ENCODE measurements at places on chromosomes 6 and 20.

DNA sequence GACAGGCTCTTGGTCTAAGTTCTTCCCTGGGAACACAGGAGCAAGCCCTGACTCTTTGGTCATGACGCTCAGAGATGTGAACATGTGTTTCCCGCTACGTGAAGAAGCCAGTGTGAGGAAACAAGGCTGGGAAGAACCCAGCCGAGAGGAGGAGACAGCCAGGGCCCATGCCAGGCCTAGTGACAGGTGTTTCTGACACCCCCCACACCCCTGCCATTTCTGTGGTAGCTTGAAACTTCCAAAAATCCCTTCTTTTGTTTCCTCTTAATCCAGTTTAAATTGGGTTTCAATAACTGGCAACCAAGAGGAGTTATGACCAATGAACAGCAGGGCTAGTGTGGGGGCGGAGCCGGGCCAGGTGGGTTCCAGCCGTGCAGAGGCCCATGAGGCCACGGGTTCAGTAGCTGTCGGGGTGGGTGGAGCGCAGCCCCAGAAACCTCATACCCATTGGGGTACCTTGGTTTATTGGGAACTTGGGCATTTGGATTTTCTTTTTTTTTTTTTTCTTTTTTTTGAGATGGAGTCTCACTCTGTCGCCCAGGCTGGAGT lies 33.5 kb downstream of the WRNIP1 start:
- no peak for DNase-seq

DNA sequence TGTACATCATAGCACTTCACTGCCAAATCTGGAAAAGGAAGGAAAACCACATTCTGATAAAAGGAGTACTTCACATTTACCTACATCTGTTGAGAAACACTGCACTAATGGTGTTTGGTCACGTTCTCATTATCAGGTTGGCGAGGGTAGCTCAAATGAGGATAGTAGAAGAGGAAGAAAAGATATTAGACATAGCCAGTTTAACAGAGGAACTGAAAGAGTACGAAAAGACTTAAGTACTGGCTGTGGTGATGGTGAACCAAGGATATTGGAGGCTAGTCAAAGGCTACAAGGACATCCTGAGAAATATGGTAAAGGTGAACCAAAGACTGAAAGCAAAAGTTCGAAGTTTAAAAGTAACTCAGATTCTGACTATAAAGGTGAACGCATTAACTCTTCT lies 32.0 kb upstream of the GJA10 start:
- DNase-seq, result no peak

GRCh38 chr6:33251395-33252012 lies 20.2 kb downstream of the VPS52 start:
- no peak for DNase-seq

- DNase-seq, result no peak
Observed at GRCh38 chr6:114281496-114281895, 61.3 kb downstream of the HS3ST5 start.

DNA sequence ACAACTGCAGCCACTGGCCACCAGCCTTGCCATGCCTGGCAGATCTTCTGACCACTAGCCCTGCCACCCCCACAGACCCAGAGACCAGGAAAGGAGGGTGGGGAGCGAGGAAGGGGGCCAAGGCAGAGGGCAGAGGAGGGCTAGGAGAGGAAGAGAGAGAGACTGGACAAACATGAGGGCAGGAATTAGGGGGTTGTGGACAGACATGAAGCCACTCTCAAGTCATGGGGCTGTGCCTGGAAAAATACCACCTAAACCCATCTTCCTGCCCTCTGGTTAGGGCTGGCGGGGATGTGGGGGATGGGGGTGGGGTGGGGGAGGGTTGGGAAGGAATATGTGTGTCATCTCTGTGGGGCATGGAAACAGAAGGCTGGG lies 1.4 kb upstream of the SLC29A1 start:
- DNase-seq, result no peak

DNA sequence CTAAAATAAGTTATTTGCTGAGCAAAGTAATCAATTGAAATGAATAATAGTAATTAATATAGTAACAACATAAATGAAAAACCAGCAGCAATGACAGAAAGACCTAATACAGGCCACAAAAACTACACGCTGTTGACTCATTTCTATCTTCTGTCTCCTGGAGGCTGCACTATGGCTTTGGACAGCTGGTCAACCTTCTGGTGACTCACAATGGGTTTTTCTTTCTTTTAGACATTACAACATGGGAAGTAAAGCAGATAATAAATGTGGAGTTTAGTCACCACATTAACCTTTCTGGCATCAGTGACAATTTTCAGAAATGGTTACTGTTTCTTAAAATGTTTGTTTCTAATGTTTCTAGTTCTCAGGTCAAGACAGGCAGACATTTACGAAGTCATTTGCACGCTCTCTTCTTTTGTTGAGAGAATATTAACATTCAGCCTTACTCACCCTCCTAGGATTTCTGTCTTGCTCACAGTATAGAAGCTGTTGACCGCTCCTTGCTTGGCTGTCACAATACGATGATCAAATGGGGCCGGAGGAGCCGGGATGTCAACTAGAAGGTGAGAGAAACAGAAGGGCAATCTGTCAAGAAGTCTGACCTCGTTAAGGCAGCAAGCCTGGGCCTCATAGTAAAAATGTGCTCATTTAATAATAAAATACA lies 62.2 kb downstream of the MYLK4 start:
- DNase-seq, result no peak

DNA sequence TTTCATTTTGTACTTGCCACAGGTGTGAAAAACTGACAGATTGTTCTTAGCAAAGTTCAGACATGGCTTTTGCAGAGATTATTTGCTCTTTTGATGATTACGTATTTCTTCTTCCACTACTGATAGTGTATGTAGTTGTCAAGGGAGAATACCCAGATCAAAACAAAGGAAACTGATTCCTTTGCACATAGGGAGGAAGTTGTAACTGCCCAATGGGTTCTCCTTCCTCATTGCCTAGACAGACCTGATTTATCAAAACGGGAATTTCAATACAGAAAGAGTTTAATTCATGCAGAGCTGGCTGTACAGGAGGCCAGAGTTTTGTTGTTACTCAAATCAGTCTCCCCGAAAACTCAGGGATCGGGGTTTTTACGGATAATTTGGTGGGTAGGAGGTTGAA lies 214.7 kb downstream of the BCAS1 start:
- DNase-seq, result no peak

DNA sequence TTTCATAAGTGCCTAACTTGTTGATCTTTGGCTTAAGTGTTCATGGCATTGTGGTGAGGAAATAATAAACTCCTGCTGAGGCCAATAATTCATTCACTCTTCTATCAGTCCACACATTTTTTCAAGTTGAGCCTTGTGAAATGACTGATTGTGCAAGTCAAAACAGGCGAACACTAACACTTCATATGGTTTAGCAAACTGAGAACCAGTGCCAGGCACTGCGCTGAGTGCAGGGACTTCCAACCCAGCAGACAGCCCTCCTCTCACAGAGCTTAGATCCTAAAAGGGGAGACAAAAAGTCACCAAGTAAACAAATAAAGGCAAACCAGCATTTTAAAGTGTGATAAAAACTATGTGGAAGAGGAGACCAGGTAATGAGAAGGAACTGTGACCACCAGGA lies 435.0 kb downstream of the PTPRT start:
- no peak for DNase-seq

DNA sequence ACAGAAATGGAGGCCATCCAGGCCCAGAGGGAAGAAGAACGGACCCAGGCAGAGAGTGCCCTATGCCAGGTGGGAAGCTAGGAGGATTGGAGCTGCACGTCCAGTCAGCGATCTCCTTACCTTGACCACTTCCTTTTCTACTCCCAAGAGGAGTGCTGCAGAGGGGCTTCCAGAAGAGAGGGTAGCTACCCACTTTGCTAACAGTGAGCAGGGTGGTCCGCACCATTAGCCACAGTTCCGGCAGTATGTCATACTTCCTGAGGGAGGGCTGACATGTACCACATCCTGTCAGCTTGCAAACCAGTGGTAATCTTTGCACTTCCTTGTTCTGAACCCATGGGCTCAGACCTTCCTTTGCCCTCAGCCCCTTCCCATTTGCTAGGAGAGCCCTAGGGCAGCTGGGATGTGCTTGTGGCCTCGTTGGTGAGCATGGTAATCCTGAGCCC lies 35.4 kb downstream of the CEP250 start:
- peak; percentile 63 for DNase-seq

- DNase-seq, result no peak
Observed at GRCh38 chr6:10838794-10839333, 525 bp upstream of the MAK start.

GRCh38 chr6:125421836-125422235 lies 120.1 kb upstream of the HDDC2 start:
- no peak for DNase-seq

DNA sequence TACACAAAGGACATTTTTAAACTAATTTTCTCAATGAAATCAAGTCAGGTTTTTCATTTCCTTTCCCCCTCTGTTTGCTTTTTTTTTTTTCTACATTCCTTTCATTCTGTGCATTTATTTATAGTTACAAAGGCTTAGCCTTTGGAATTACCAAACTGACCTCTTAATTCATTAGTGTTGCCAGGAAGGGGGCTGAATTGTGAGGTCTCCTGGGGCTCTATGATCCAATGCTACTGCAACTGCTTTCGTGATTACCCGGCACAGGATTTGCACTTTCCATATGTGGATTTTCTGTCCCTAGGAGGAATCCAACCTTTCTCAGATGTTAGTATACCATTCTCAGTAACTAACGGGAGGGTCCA lies 35.3 kb downstream of the NEDD9 start:
- DNase-seq, result no peak

DNA sequence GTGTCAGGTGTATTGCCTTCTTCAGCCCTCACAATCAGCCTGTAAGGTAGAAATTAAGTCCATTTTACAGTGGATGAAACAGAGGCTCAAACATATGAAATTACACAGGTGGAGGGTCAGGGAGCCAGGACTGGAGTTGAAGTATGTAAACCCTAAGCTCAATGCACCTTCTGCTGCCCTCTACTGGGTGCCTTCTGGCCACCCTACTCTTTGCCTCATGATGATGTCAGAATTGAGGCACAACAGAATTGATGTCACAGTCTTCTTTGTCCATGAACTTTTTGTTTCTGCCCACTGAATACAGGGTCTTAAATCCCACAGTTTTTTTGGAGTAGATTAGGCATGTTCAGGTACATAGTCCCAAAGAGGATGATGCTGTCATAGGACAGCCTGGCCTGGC lies 400.8 kb upstream of the CHD6 start:
- no peak for DNase-seq

GRCh38 chr6:112183271-112183671 lies 71.1 kb downstream of the LAMA4 start:
- no peak for DNase-seq

- DNase-seq, result no peak
Observed at GRCh38 chr6:131844243-131844841, 36.5 kb downstream of the ENPP1 start.

DNA sequence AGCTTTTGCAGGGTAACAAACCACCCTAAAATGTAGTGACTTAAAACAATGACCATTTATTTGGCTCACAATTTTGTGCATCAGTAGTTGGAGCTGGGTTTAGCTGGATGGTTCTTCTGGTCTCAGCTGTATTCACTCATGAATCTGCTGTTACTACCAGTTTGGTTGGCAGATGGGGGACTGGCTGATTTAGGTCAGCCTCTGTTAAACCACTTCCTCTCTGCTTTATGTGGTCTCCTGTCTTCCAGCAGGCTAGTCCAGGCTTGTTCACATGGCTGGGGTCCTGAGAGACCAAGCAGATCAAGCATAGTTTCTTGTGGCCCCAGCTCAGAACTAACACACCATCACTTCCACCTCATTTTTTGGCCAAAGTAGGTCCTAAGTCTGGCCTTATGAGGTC lies 67.2 kb upstream of the LAMP5 start:
- no peak for DNase-seq

Data from activated T-helper 2 cell treated with anti-CD3 and anti-CD28 coated beads, Interferon-gamma antibody, Interleukin-2, Interleukin-4, amounts not matched to agents 10 μg/mL and 5 μg/mL and 100 μg/mL, durations not matched to agents 14 hours and 24 hours and 36 hours (primary cell).